NCI-H1092 treated with DMSO at 0.1 percent for 48 hours (cell line): ENCODE measurements at places on chromosomes 2 and 18.

DNA sequence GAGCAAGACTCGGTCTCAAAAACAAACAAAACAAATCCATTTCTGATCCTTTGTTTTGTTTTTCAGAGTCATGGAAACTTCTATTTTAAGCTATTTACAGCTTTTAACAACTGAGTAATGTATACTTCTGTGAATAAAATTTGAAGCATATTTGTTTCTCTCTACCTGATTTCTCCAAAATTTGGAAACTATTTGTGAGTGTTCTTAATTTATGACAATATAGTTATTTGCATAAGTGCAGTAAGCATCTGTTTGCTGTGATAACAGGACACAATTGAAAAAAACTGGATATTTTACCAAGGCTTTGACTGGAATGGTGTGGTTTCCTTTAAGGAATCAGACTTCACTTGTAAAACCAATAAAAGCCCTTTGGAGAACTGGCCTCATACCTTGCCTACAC is 53.3 kb upstream of the GULP1 start:
- no peak for DNase-seq

DNA sequence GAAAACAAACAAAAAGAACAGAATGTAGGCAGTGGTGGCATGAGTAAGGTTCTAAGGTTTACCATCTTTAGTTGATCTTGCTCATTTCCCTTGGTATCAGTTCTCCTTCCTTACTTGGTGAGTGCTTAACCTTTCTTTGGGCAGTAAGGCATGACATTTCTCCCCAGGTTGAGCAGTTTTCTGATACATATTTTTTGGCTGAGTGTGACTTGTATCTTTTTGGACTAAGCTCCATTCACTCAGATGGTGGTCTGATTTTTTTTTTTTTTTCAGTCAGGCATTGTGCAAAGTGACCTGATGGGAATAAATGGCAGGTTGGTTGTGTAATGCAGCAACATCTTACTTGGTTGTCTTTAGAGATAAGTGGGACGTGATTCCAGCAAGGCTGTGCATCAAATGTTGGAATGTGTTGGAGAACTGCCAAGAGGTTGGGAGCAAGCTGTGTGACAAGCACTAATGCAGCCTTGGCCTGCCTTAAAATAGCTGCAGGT is 15.1 kb downstream of the SPTBN1 start:
- DNase-seq = no peak

DNA sequence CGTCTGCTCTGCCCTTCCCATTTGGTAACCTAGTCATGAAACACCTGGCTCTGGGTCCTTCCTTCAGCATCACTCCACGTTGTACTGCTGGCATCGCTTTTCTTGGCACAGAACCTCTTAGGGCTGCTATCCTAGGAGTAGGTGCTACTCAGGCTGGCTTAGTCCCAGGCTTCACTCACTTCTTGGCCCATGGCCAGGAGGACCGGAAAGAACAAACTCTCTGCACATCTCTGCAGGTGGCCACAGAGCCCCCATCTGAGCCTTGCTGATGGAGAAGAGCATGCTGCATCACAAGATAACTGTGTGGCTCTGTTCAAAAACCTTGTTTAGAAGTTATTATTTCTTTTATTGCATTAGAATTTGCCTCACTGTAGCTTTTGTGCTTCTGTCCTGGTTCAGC is 447.2 kb upstream of the TNP1 start:
- DNase-seq = peak; percentile 41

DNA sequence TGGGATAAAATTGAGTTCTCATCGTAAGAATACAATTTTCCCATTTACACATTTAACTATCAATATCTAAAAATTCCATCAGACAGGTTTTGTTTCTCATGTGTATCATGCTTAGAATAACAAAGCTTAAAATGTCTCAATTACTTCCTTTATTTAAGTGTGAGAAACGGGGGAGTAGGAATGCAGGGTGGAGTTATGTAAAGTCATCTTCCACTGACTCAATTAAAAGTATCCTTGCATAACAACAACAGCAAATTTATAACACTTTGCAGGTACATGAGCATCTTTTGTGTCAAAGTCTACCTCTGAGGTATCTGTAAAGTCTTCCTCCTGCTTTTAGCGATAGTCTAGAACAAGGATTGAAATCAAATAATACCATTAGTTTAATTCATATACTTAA is 327.1 kb downstream of the EPHA4 start:
- no peak for DNase-seq

- peak; percentile 13 for DNase-seq
Measured at GRCh38 chr2:165957030-165957675, 3.6 kb upstream of the TTC21B start.

DNA sequence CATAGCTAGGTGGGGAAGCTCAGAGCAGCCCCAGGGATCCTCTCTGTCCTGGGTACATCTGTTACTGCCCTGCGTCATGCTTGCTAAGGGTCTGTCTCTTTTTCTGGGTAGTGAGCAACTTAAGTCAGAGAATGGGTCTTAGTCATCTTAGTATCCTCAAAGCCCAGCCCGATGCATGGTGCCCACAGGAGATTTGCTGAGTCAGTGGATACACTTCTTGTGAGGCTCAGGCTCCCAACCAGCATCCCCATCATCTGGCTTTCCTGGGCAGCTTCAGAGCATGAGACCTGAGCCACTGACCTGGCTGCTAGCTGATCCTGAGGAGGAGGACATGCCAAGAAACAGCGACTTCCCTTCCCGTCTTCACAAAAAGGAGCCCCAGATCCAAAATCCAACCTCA is 10.0 kb downstream of the FOXI3 start:
- no peak for DNase-seq

- no peak for DNase-seq
Measured at GRCh38 chr2:66283787-66284186, 151.1 kb upstream of the MEIS1 start.

DNA sequence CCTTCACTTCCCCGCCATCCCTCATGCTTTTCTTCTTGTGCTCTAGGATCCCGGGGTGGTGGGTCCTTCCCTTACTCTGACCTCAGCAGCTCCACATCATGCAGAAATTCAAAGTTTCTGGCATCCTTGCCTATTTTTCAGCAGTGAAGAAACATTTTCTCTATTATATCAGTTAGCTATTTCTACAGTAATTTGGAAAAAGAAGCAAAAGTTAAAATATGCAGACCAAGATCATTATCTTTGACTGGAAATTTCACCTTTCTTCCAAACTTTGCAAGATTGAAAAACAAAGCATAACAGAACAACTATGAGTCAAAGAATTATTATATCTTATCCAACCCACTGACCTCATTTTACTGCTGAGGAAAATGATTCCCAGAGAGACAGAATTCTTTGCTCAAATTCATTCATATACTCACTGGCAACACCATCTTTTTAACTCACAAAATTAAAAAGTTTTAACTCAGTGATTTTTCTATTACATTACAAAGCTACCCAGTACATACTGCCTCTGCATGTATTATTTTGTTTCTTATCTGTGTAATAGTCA is 40.5 kb downstream of the ANTXR1 start:
- no peak for DNase-seq

- no peak for DNase-seq
Measured at GRCh38 chr2:158722266-158723105, 72.6 kb upstream of the DAPL1 start.

- DNase-seq = no peak
Measured at GRCh38 chr2:241205086-241205485, 16.6 kb downstream of the ANO7 start.

DNA sequence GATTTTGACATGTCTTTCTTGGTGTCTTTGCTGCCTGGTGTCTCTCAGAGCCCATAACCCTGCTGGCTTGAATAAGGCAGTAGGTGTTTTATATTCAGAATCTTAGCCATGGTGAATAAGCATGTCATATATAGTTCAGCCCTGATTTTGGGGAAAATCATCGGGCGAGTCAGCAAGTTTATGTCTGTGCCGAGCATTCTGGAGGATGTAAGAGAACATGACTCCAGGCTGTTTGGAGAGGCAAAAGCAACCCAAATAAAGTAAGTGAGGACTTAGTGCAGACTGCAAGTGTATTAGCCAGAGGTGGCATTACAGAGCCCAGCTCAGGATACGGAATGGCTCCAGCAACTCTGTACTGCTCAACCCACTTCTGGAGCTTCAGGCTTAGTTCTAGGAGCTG is 50.3 kb downstream of the TCF7L1 start:
- DNase-seq = no peak
